ENCODE measurements at places on chromosomes 11 and 22. TPM values are rescaled to one million over a fixed set of nuclear protein-coding genes. Genes with fewer than 3 reads are reported as not detected.

The HEPHL1 gene
- not detected for total RNA-seq

GRCh38 chr11:34512840-34513681, 533 bp downstream of the ELF5 start:
- no peak for DNase-seq

DNA sequence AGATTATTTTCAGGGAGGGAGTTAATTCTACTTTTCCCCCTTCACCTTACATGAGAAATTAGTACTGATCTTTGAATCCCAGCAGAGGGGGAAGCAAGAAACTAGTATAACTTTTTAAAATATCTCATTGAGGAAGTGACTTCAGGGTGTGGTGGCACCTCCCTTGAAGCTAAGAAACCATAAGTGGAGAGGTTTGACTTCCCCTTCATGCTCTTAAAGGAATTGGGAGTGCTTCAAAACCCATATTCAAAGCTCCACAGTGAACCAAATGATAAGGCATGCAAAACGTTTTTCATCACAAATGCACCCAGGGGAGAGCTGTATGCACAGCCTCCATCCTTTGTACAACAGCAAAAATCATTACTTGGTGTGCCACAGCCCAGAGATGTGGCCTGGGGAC, 540 bp downstream of the MS4A14 start:
- no peak for DNase-seq

- no peak for DNase-seq
These were observed 153.1 kb downstream of the DDX10 start for GRCh38 chr11:108817976-108818375.

All from thoracic aorta (tissue), 2 donors.